ENCODE measurements at places on chromosomes 16 and 17.

DNA sequence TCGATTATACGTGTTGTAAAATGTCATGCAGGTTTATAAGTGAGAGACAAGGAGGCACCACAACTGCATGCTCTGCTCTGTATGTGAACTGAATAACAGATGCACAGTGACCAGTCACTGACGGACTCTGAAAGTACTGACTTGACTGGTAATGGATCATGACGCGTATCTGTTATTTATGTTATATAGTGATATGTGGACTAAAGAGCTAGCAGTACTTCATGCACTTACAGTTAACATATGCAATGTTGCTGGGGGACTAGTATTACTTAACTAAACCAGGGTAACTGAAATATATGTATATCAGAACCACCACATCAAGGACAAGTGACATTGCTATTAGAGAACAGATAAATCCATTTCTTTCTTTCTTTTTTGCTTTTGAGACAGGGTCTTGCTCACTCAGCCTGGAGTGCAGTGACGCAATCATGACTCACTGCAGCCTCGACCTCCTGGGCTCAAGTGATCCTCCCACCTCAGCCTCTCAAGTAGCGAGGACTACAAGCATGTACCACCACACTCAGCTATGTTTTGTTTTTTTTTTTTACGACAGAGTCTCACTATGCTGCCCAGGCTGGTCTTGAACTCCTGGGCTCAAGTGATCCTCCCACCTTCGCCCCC is 17.2 kb downstream of the COIL start:
- DNase-seq = no peak

- no peak for DNase-seq
These were observed 1.8 kb upstream of the PRSS22 start for GRCh38 chr16:2859686-2860265.

GRCh38 chr16:19963301-19963700 is 78.7 kb upstream of the GPRC5B start:
- no peak for DNase-seq

GRCh38 chr17:72613396-72613795 is 479.1 kb downstream of the SLC39A11 start:
- DNase-seq = no peak

- no peak for DNase-seq
These were observed 44.9 kb downstream of the SSH2 start for GRCh38 chr17:29885031-29885640.

DNA sequence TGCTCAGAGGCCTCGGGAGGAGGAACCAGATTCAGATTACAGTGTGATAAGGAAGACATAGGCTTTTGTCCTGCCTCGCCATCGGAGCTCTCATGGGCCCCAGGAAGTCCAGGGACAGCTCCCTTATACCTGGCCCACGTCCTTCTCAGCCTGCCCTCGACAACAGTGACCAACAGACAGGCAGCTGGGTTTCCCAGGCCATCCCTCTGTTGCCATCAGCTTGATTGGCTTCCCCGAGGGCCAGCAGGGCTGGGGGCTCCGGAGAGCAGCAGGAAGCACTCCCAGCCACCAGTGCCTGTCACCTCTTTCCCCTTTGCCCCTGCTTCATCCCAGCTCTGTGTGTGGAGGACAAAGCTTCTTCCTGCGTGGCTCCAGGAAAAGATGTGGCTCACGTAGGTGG is 17.6 kb downstream of the CD300A start:
- no peak for DNase-seq

GRCh38 chr17:40168262-40168832 is 8.9 kb upstream of the RAPGEFL1 start:
- no peak for DNase-seq

- DNase-seq = no peak
These were observed 2.3 kb upstream of the PYDC1 start for GRCh38 chr16:31219154-31219741.

- no peak for DNase-seq
These were observed 8.8 kb downstream of the ZG16B start for GRCh38 chr16:2838928-2839327.

DNA sequence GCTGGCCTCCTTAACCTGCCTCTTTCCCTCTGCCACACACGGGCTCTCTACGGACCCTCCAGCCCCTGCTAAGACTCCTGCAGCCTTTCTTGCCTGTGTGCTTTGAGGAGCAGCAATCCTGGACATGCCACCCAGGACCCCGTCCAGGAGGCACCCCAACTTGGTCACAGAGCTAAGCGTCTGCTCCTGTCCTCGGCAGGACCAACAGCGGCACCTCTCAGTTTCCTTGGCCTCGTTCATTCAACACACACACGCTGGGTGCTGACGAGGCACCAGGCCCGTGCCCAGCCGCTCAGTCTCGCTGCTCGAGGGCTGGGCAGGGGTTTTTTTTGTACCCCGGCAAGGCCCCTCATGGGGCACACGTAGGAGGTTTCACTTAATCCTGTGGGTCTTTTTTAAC is 15.2 kb downstream of the RPH3AL start:
- no peak for DNase-seq

DNA sequence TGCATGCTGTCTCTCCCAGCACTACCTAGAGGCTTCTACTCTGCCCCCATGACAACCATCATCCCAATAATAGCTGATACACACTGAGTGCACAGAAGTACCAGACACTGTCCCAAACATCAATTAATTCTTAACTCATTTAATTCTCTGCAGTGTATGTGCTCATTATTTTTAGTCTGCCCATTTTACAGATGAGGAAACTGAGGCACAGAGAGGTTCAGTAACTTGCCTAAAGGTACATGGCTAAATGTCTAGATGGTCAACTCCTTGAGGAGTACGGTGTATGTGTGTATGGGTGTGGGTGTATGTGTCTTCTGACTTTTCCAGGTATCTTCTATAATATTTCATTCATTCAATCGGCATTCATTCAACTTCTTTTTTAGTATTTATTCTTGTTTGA is 407.9 kb downstream of the SOX9 start:
- no peak for DNase-seq

Measured in activated CD8-positive, alpha-beta memory T cell treated with anti-CD3 and anti-CD28 coated beads for 48 hours (primary cell).